ENCODE measurements at places on chromosomes 1 and 21. TPM values are rescaled to one million over a fixed set of nuclear protein-coding genes. Genes with fewer than 3 reads are reported as not detected.

- no peak for DNase-seq
These were observed 23.2 kb downstream of the SGIP1 start for GRCh38 chr1:66557157-66557556.

- no peak for DNase-seq
These were observed 74.7 kb upstream of the RGL1 start for GRCh38 chr1:183730107-183730724.

DNA sequence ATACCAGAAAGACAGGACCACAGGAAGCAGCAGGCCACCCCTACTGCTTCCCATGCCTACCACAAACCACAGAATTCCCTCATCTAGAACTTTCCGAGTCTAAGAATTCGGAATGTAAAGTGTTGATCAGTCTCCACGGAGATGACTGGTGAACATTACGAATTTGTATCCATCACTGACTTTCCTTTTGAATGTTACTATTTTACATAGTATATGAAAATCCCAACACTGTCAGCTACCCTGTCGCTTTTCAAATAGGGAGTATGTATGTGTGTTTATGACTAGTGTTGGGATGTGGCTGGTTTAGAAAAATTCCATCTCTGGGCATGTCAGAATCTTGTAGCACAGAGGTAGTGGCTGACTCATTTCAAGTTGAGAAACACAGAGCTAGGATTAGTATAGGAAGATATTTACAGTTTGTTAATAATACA lies 118.2 kb downstream of the COQ8A start:
- no peak for DNase-seq

CLCN6 gene
- total RNA-seq = 28.1 TPM

SPATA21 gene
- total RNA-seq = not detected

LCA5L gene
- 0.86 TPM for total RNA-seq

GRCh38 chr1:152623203-152623844 lies 421 bp upstream of the LCE3A start:
- DNase-seq = no peak

GRCh38 chr1:58333511-58333910 lies 213.0 kb downstream of the OMA1 start:
- no peak for DNase-seq

SDC3 gene
- total RNA-seq = 43.2 TPM

DNA sequence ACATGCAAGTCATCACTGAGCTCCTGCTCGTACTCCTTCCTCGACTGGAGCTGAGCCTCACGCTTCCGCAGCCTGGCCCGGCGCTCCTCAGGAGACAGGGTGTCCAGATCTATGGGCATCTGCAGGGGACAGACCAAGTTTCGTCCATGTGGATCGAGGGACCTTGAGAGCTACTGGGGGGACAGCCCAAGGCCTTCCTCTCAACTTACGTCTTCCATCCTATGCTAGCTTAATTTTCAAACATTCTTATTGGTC lies 2.4 kb downstream of the MRPL55 start:
- DNase-seq = no peak

- DNase-seq = no peak
These were observed 1166.6 kb upstream of the ADGRL2 start for GRCh38 chr1:80633947-80634706.

- no peak for DNase-seq
These were observed 7.8 kb upstream of the PHLDA3 start for GRCh38 chr1:201476670-201477344.
